ENCODE measurements at places on chromosomes 4 and X.

DNA sequence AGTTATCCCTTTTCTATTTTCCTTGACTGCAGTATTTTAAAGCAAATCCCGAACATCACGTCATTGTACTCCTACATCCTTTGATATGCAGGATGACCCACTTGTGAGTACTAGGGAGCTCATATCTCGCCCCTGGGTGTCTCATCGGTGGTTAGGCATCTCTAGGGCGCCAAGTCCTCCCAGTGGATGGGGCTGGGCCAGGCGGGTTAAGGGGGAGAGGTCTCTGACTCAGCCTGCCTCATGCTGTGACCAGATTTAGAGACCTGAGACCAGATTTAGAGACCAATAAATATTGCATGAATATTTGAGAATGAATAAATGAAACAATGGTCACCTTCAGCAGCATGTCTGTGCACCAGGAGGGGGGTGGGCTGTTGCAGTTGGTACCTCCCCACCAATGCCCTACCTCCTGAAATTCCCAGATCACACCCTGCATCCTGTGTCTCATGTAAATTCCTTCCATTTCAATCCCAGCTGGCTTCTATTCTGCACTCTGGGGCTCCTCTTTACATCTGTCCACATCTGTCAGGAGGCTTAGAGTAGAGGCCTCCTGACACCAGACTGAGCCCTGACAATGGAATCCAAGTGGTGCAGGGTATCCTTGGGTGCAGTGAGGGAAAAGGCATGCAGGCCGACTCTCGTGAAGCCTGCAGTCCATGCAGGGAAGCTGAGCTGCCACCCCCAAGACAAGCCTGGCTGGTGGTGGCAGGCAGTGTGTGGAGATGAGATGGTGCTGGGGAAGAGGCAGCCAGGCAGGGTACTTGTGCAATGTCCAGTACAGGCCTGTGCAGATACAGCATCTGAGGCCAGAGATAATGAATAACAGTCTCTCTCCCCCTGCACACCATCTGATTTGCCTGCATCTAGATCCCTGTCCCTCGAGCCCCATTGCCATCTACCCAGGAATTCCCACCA lies 5.2 kb downstream of the APLN start:
- DNase-seq, result no peak

GRCh38 chr4:156111686-156112085 lies 158.0 kb upstream of the CTSO start:
- no peak for DNase-seq

GRCh38 chr4:94338681-94339351 lies 3.8 kb downstream of the HPGDS start:
- DNase-seq, result no peak

DNA sequence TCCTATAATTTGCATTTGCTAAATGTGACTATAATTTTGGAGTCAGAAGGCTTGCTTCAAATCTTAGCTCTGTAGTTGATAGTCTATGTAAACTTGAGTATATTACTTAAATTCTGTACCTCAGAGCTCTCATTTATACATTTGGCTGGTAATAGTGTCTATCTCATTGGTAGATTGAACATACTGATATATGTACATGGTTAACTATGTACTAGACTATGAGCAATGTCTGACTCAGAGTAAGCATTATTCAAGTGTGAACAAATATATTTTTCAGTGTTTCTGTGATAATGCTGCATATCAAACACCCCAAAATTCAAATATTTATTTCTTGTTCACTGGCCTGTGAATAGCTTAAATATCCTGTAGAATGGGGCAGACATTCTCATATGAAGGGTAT lies 1568.9 kb upstream of the PABPC4L start:
- no peak for DNase-seq

GRCh38 chr4:90084967-90085295 lies 42.3 kb upstream of the CCSER1 start:
- DNase-seq, result no peak

- no peak for DNase-seq
Measured at GRCh38 chr4:54540931-54541330, 116.8 kb upstream of the KIT start.

DNA sequence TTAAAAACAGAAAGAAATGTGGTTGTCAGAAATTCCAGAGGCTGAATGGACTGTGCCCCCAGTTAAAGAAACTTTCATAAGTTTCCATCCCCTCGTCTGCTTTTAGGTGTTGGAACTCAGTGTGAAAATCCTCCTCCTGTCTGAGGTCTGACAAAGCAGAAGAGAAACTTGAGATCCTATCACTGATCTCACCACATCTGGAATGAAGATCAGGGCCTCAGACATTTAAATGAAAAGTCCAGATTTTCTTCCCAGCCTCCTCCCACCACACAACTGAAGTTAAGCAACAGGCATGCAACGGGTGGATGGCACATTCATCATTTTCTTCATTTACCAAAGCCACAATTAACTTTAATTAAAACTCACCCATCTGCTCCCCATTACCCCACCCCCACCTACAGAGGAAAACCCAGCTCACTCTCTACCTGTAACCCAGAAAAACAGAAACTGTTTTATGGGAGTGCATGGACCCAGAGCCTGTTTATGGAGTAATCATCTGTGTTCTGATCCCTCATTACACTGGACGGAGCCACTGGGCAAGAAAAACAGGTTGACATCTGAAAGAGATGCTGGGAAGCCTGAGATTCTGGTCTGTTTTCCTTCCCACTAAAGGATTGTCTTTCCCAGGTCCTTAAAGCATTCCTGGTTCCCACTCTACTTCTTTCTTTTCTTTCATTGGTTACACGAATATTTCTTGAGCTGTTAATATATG lies 58.1 kb upstream of the HOPX start:
- no peak for DNase-seq

DNA sequence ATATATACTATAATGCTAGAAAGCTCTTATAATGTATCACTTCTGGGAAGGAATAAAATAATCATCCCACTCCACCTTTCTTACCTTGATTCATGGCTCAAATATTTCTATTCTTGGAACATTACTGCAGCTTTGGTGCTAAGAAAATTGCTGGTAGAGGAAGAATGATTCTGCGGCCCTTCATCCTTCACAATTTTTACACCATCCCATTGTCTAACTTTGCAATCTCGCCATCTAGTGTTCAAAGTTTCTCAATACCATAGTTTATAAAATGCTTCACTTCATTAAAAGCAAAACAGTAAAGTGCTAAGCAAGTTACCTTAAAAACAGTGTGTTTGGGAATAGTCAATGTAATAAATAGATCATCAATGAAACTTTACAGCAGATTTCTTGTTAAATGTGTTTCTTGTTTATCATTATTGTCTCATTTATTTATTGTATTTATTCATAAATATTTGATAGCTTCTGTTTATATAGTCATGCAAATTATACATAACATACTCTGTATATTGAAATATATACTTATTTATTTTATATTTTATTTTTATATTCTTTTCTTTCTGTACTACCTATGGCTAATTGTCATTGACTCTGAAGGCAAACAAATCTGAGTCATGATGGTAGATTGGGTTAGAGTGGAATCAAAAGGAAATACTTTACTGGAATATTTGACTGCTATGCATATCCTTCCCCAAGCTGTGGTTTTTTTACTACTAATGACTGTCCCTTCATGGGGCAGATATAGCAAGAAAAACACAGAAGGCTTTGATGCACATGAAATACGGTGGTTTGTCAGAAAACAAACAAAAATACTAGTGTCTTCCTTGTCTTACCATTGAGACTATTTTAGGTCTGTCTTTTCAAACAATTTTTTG lies 390.7 kb downstream of the MAPK10 start:
- DNase-seq, result no peak

GRCh38 chr4:139553751-139554641 lies 2.0 kb downstream of the SETD7 start:
- DNase-seq, result no peak

DNA sequence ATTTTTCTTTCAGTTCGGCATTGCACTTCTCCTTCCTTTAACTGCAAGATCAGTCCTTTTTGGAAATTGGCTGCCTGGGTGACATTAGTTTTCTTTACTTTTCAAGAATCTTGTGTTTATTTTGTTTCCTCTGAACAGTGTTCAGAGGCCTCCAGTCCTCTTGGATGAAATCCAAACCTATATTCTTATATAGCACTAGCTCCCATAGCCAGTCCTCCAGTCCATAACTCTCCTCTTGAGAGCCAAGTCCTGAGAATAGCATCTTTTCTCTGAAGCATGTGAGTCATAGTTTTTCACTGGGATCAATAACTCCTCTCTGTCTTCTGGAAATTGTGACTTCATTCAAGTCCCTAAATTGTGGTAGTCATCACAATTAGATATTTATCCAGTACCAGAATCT lies 357.5 kb downstream of the RAPGEF2 start:
- DNase-seq, result no peak

GRCh38 chr4:64384237-64385203 lies 24.7 kb downstream of the TECRL start:
- no peak for DNase-seq

DNA sequence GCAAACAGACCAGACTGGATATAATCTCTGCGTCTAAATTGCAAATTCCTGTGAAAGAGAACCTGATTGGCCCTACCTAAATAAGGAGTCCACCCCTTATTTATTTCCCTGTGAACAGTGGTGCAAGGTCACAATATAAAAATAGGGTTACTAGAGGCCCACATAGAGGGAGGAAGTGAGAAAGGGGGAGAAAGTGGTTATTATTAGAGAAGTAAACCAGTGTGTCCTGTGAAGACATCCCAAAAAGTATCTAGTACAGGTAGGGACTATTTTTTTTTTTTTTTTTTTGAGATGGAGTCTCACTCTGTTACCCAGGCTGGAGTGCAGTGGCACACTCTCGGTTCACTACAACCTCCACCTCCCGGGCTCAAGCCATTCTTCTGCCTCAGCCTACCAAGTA lies 15.0 kb upstream of the FRYL start:
- DNase-seq, result no peak

- no peak for DNase-seq
Measured at GRCh38 chrX:68596871-68597270, 50.6 kb upstream of the STARD8 start.

DNA sequence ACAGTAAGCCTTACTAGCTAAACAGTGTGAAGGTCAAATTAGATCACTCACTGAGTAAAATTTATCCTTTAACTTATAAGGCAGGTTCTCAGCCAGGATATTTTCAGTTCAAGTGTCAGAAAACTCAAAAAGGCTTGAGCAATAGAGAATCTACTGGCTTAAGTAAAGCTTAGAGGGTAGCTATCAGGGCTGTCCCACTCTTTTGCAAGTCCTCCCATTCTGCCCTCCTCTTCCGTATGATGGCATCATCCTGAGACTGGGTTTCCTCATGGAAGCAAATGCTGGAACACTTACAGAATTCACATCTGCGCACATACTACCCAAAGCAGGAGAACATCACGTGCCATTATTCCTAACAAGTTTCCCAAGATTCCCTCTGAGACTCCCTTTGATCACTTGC lies 55.0 kb downstream of the FBXL5 start:
- no peak for DNase-seq

DNA sequence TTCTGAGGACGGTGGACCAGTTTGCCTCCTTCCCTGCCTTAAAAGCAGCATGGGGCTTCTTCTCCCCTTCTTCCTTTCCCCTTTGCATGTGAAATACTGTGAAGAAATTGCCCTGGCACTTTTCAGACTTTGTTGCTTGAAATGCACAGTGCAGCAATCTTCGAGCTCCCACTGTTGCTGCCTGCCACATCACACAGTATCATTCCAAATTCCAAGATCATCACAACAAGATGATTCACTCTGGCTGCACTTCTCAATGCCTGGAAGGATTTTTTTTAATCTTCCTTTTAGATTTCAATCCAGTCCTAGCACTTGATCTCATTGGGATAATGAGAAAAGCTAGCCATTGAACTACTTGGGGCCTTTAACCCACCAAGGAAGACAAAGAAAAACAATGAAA lies 255.3 kb downstream of the RAPGEF2 start:
- no peak for DNase-seq

- DNase-seq, result no peak
Measured at GRCh38 chr4:112808001-112808400, 171.1 kb downstream of the LARP7 start.

GRCh38 chr4:16503421-16504100 lies 277.3 kb upstream of the TAPT1 start:
- no peak for DNase-seq

DNA sequence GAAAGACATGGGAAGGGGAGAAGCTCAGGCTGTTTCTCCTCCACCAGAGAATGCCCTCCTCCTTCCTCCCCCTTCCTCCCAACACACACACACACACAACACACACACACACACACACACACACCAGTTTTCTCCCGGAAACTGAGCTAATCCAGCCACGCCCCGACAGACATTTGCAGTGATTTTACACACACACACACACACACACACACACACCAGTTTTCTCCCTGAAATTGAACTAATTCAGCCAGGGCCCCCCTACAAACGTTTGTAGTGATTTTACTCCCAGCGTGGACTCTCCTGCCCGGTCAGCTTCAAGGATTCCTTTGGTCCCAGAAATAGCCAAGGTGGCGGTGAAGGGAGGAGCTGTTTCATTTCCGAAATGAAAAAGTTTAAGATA lies 32.9 kb upstream of the STX18 start:
- DNase-seq, result no peak

DNA sequence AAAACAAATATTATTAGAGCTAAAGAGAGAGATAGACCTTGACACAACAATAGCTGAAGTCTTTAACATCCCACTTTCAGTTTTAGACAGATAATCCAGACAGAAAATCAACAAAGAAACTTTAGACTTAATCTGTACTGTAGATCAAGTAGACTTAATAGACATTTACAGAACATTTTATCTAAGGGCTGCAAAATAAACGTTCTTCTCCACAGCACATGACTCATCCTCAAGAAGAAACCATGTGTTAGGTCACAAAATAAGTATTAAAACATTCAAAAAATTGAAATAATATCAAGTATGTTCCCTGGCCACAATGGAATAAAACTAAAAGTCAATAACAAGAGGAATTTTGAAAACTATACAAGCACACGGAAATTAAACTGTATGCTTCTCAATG lies 1510.3 kb upstream of the PCDH10 start:
- DNase-seq, result no peak

GRCh38 chrX:24357106-24357505 lies 3.3 kb upstream of the SUPT20HL1 start:
- DNase-seq, result no peak

DNA sequence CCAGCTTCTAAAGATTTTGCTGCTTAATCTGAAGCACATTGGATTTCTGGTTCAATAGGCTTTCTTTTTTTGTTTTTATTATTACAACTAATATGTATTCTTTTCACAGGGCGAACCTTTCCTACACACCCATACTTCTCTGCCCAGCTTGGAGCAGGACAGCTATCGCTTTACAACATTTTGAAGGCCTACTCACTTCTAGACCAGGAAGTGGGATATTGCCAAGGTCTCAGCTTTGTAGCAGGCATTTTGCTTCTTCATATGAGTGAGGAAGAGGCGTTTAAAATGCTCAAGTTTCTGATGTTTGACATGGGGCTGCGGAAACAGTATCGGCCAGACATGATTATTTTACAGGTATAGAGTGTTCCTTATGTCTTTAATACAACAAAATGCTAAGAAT lies 155.4 kb downstream of the PTTG2 start:
- DNase-seq, result no peak
